ENCODE measurements at places on chromosomes 16 and 17.

DNA sequence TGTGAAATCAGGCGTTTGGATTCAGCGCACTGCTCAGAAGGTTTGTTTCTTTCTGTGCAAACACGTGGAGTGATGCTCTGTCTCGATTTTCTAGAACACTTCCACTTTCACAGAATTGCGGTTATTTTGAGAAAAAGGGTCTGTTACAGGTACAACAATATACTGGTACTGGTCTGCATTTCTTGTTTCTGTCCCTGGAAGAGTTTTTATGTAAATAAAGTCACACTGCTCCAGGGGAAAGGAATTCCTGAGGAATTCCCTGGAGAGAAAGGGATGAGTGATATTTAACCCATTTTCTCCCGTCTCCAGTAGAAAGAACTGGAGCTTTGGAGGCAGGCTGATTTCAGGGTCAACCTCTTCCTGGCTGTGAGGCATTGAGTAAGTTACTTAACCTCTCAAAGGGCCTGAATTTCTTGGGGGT is 16.2 kb upstream of the RMI2 start:
- no peak for DNase-seq

GRCh38 chr16:24686678-24687077 is 42.8 kb upstream of the TNRC6A start:
- no peak for DNase-seq

GRCh38 chr16:5354645-5355044 is 257.1 kb upstream of the EEF2KMT start:
- DNase-seq: no peak

- no peak for DNase-seq
Observed at GRCh38 chr17:17082878-17083277, 40.6 kb downstream of the MPRIP start.

DNA sequence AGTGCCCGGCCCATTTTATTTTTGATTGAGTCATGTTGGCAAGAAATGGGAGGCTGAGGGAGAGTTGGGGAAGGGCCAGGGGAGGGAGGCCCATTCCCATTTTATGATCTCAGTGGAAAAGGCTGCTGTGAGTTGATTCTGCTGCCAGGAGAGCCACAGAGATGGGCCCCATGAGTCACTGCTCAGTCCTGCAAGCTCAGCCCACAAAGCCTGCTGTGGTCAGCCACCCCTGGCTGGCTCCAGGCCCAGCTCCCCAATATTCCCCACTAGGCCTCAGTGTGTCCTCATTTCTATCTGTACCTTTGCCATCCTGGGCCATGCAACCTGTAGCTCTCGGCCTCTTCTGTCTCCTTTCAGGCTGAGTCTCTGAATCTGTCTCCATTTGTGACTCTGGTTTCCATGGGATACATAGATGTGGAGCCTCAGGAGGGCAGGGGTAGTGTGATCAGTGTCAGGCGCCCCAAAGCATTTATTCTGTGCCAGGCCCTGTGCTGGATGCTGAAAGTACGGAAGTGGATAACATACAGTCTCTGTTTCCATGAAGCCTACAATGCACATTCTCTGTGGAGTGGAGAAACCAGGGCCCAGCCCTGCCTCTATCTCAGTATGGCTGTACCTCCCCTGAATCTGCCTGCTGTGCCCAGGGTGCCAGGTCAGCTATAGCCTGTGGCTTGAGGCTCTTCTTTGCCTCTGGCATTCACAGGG is 1.9 kb upstream of the PLEKHG4 start:
- no peak for DNase-seq

DNA sequence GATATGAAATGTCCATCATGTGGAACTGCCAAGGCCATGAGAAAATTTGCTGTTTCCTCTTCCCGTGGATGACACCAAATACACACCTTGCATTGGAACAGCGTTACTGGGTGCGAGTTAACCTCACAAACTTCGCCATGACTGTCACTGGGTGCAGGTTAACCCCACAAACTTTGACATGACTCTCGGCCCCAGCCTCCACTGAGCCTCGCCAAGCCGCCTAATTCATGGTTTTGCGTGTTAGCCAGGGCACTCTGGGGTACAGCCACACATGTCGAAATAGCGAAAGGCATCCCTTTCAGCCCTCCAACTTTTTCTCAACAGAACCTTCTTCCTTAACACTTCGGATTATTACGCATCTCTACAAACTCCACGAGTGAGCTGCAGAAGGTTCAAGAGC is 10.6 kb upstream of the KCTD5 start:
- no peak for DNase-seq

GRCh38 chr17:65864394-65864793 is 302.9 kb upstream of the AXIN2 start:
- no peak for DNase-seq

DNA sequence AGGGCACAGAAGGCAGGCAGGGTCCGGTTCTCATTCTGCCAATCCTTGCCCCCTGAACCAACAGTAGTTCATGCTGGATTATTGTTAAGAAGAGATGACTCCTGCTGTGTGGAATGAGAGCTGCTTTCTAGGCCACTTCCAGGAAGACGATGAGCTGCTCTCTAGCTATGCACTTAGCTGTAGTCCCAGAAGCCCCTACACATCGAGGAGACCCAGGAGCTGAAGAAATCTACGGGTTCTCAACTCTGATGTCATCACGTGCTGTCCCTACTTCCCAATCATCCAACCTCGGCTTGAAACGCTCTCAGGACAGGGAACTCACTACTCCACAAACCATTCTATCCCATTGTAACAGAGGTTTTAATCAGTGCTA is 29.0 kb upstream of the EMP2 start:
- DNase-seq: peak; percentile 84

- no peak for DNase-seq
Observed at GRCh38 chr16:878072-878784, 77.7 kb upstream of the GNG13 start.

DNA sequence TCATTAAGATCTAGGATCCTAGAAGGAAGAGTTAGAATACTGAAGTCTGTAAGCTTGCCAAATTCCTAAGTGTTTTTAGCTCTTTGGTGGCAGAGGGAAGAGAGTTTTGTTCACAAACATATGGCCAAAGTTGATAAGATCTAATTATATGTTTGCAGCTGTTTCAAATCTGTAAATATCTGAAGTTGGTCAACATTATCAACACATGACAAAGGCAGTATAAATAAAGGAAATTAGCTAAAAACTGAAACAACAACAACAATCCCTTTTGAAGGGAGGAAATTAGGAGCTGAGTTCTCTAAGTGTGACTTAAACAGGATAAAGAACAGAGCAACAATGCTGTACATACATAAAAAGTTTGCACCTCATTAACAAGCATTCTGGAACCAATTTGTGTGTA is 208.7 kb downstream of the KCNJ2 start:
- DNase-seq: no peak

GRCh38 chr17:43615330-43616028 is 46.2 kb downstream of the MEOX1 start:
- no peak for DNase-seq

DNA sequence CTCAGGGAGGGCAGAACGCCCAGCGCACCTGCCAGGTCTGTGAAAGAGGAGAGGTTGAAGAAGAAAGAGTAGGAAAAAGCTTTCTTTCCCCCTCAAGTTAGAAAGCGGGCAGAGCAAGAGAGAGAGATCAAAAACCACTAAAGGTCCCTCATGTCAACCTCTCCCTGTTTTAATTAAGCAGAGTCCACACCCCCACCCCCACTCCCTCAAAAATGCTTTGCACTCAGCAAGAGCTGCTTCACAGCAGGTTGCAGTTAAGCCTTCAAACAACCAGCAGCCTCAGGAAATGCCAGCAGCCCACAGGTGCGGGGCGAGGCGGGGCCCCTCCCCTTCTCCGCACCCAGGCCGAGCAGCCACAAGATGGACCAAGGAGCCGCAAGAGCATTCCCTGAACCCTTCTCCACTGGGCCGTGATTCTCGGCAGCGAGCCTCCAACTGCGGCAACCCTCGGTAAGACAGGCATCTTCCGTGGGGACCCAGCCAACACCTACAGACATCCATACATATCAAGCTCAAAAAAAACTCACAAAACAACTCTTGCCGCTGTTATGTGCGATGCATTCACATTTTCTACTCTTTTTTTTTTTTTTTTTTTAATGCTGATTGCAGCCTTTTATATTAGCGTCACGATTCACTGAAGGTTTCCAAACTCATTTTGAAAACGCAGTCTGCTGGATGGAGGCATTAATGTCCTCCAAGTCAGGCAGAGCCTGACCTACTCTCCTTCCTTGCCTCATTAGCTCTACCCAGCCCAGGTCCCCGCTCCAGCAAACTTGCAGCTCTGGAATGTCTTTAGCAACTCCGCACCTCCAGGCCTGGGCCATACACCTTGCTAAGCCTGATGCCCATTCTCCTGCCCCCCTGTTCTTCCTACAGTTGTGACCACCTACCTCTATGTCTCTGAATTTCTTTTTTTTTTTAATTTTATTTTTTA is 66.1 kb downstream of the AXIN2 start:
- no peak for DNase-seq

DNA sequence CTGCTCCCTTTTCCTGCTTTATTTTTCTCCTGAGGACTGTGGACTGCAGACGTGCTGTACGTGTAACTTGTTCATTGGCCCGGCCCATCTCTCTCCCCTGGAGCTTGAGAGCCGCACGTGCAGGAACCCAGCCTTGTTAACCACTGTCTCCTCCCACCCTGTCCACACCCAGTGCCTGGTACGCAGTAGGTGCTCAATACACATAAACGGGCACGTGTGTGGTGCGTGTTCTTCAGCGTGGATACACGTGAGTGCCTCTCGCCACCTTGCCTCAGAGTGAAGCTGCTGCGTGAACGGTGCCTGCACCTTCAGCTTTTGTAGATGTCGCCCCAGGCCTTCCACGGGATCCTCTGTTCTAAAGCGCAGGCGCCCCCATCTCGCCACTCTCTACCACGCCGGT is 96.3 kb upstream of the CHMP6 start:
- DNase-seq: no peak

DNA sequence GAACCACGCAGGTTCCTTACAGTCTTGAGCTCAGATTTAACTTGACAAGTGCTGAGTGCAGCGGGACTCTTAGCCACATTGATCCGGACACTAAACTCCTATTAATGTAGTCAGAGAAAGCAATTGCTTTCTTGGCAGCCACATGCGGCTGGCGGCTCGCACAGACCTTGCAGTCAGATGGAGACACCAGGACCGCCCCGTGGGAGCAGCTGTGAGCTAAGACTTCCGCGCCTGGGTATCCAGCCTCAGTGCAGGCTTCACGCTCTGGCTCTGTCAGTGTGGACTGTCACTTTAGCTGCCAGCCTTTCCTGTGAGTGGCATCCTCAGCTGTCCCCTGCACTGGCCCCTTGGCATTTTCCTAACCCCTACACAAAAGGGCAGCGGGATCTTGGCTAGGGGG is 80.9 kb upstream of the NLRP1 start:
- no peak for DNase-seq

All from trophoblast cell (in vitro differentiated cells and primary cell).